ENCODE measurements at places on chromosomes 4 and X. TPM values are rescaled to one million over a fixed set of nuclear protein-coding genes. Genes with fewer than 3 reads are reported as not detected.

The DCAF4L1 gene
- total RNA-seq, result not detected

The ART3 gene
- total RNA-seq, result 28.1 TPM

The CXorf58 gene
- total RNA-seq, result not detected

The DNASE1L1 gene
- 49.2 TPM for total RNA-seq

The S100P gene
- total RNA-seq, result 1.7 TPM

The DHRSX gene
- 23.9 TPM for total RNA-seq

The OPRPN gene
- total RNA-seq, result not detected

The PDGFC gene
- total RNA-seq, result 25.8 TPM

The VCX3A gene
- total RNA-seq, result not detected

The MND1 gene
- 7.2 TPM for total RNA-seq

The SLITRK2 gene
- 1.2 TPM for total RNA-seq

The RRH gene
- total RNA-seq, result not detected

The EBP gene
- 22.8 TPM for total RNA-seq

The PLAC1 gene
- total RNA-seq, result 1.4 TPM

The CRLF2 gene
- not detected for total RNA-seq

The ATP1B4 gene
- 367 TPM for total RNA-seq

The FAM47A gene
- not detected for total RNA-seq

The RPL39 gene
- 4,418 TPM for total RNA-seq

The ATRX gene
- 200 TPM for total RNA-seq

The HELT gene
- not detected for total RNA-seq

The XAGE1B gene
- not detected for total RNA-seq

The SERPINA7 gene
- not detected for total RNA-seq

The TMEM128 gene
- total RNA-seq, result 18.0 TPM

The IL2 gene
- not detected for total RNA-seq

The SPANXC gene
- total RNA-seq, result not detected

The ATP8A1 gene
- 14.8 TPM for total RNA-seq

The AKAP14 gene
- 0.41 TPM for total RNA-seq

The AKAP4 gene
- 0.10 TPM for total RNA-seq

The CD40LG gene
- total RNA-seq, result not detected

The RNF4 gene
- 35.7 TPM for total RNA-seq

The SMR3B gene
- not detected for total RNA-seq

The SPOCK3 gene
- 3.6 TPM for total RNA-seq

The HOPX gene
- 60.1 TPM for total RNA-seq

The NLRP2B gene
- not detected for total RNA-seq

The LONRF3 gene
- 9.5 TPM for total RNA-seq

The AFF1 gene
- 41.1 TPM for total RNA-seq

All from tongue (tissue), 3 donors.